ENCODE measurements at places on chromosomes 11 and 22.

DNA sequence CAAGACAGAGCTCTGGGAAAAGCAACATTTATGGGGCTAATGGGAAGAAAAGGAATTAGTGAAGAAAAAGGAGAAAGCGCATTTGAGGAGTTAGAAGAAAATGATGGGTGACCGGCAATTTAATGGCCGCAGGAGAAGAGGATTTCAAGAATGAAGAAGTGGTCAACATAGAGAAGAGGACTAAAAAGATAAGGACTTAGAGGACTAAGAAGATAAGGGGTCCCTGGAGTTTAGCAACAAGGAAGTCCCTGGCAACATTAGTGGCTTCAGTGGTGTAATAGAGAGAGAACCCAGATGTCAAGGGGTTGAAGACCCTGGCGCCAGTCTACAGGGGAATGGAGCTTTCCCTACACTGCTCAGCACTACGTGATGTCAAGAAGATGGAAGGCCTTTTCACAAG, 32.3 kb downstream of the WEE1 start:
- no peak for DNase-seq

GRCh38 chr11:45828996-45829395, 18.3 kb upstream of the CRY2 start:
- no peak for DNase-seq

- no peak for DNase-seq
Observed at GRCh38 chr11:115470928-115471327, 33.3 kb downstream of the CADM1 start.

GRCh38 chr11:33959855-33960400, 68.1 kb upstream of the LMO2 start:
- no peak for DNase-seq

DNA sequence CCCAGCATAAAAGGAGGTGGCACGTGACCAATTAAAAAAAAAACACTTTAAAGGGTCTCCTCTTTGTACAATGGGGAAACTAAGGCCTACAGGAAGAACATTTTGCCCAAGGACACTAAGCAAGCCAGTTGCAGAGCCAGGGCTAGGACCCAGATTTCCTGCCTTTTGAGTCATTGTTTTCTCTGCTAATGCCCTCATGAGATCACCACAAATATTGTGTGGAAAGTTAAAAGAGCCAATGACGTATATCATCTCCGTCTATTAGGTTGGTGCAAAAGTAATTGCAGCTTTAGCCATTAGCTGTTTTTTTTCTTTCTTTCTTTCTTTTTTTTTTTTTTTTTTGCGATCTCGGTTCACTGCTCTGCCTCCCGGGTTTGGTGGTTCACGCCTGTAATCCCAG, 24.1 kb upstream of the LRRC32 start:
- no peak for DNase-seq

DNA sequence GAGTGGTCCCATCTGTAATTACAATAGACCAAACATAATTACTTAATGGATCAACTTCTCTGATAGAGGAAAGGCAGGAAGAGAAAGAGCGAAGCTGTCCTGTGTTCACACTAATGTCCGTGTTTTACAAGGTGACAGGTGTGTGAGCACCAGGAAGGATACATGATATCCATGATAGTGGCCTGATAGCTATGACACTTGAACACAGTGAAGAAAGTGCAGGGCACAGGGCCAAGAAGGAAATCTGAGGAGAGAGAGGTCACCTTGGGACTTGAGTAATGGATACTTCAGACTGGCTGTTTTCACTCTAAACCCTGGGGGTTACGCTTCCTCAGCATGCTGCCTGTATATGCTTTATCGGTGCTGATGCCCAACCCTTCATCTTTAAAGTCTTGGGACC, 29.4 kb downstream of the TUB start:
- no peak for DNase-seq

GRCh38 chr11:106889718-106890117, 128.6 kb downstream of the GUCY1A2 start:
- no peak for DNase-seq

DNA sequence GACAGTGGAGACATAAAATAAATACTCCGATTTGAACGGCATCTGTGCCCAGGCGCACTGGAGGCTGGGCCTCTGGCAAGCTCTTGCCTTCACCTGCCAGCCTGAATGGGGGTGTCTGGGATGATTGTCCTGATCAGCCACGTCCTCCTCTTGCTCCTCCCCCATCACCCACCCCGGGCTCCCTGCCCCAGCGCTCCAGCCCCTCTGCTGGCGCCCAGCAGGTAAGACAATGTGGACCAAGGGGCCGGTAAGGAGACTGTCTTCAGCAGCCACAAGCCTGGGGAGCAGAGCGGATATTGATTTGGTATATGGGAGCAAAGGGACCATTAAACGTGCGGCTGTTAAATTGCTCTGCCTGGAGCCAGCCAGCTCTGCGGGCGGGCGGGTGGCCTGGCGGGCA, 24.9 kb downstream of the WNT11 start:
- DNase-seq, result no peak

GRCh38 chr11:9802291-9802861, 138.5 kb downstream of the SWAP70 start:
- DNase-seq, result no peak

DNA sequence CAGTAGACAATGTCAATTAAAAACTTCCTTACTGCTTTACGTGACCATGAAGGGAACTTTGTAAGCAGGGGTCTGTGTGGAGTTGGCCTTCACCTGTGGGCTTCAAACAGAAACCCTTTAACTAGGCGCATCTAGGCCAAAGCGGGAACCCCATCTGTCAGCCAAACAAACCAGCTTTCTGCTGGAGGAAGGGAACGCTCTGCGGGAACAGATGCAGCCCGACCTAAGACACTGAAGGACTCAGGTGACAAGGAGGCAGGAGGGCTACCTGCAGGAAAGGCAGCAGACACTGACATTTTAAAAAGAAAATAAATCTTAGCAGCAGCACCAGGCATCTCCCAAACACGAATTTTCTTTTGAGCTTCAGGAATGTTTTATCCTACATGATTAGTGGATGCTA, 78.4 kb downstream of the CADM1 start:
- no peak for DNase-seq

GRCh38 chr11:46951864-46952263, 15.3 kb downstream of the CSTPP1 start:
- DNase-seq, result no peak

- DNase-seq, result no peak
Observed at GRCh38 chr11:124394408-124394807, 4.4 kb downstream of the OR8B3 start.

GRCh38 chr11:76598426-76598839, 72.1 kb downstream of the LRRC32 start:
- no peak for DNase-seq

DNA sequence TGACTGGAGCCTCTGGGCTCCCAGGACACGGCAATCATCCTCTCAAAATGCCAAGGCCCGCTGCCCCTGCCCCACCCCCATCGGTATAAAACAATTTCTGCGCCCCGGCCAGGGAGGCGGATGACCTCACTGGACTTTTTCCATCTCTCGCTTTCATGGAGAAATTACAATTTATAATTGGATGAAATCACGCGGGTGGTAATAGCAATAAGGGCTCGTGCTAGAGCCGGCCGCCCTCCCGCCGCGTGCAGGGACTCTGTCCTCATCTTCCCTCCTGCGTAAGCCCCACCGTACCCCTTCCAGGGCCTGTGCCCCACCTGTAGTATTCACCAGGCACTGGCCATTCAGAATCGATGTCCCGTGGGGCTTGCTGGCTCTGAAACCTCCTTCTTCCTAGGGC, 64.5 kb downstream of the MACROD1 start:
- no peak for DNase-seq

- DNase-seq, result no peak
Observed at GRCh38 chr22:35995772-35996171, 32.9 kb downstream of the RBFOX2 start.

DNA sequence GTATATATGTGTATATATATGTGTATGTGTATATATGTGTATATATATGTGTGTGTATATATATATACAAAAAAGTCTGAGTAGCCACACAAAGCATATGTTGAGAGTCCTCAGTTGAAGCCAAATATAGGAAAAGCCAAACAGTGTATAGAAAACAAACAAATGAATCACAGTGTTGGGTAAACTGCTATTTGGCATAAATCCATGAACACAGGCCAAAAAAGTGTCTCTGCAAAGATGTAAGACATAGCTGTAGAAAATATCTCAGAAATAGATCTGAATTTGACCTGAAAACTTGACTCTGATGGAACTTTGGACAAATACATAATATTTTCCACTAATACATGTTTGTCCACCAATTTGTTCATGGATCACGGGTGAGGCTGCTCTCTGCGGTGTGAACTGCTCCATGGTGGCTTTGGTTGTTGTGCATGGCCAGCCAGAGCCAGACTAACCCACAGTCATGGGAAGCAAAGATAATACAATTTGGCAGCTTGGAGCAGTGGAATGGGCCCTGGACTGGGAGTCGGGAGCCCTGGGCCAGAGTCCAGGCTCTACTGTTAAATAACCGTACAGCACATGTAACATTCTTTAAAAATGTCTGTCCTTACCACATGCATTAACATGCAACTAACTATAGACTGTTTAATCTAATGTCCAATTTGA, 76.9 kb upstream of the EED start:
- no peak for DNase-seq

DNA sequence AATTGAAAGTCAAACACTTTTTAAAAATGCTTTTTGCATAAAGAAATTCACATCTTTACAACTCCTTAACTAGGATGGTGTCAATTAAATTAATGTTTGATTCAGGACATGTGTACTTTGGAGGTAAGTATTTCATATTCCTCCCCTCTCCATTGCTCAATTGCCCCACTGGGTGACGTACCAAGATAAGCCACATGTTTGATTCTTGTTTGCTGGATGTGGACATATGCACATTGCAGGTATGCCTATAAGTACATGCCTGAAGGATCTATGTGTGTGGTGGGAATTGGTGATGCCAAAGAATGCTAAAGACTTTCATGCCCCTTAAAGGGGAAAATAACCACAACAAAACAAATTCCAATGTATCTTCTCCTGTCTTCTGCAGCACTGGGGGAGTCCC, 5.8 kb downstream of the CD44 start:
- DNase-seq, result no peak

- no peak for DNase-seq
Observed at GRCh38 chr11:75465701-75466531, 32.9 kb upstream of the KLHL35 start.

Data from activated CD8-positive, alpha-beta memory T cell treated with anti-CD3 and anti-CD28 coated beads for 1 hour (primary cell).